ENCODE measurements at places on chromosomes 6 and 20.
A peak's percentile ranks its signal among the peaks of the same experiment; 100 is the strongest.

- DNase-seq, result peak; percentile 85
These were observed 8.9 kb upstream of the QKI start for GRCh38 chr6:163405412-163406309.

DNA sequence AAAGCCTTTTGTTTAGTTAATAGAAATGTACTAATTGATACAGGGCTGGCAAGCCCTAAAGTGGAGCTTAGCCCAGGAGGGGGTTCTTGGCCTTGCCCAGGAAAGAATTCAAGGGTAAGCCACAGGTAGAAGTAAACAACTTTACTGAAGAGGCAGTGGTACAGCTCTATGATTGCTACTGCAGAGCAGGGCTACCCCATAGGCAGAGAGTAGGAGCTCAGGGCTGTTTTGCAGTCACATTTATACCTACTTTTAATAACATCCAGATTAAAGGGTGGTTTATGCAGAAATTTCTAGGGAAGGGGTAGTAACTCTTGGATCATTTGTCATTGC, 680.4 kb upstream of the GJE1 start:
- no peak for DNase-seq

DNA sequence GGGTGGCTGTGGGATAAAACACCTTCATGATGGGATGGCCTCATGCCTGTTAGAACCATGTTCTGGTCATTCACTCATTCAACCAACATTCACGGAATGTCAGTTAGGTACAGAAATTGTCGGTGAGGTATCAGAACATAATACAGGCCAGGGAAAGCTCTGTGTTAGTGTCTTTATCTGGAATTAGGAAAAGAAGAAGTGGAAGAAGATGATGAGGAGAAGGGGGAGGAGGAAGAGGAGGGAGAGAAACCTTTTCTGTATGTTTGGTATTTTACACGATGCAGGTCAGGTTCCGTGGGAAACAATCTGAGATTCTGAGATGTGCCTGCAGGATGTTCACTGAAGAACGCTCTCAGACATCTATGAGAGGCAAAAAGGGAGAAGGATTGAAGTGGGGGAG, 5.6 kb downstream of the ADTRP start:
- DNase-seq, result no peak

DNA sequence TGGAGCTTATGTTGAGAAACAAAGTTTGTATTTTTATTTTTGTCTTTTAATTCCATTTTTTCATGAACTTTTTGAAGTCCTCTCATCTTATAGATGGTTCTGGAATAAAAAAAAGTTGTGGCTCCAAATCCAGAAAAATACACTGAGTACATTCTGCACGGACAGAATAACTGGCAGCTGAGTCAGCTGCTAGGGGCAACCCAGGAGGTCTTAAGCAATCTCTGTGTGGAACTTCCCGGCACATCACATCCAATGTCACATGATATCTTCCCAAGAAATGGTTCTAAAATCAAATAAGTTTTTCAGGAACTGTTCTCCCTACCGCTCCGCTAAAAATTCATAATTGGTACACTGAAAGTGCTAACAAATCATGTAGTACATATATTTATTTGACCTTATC, 29.8 kb downstream of the SLC13A3 start:
- DNase-seq, result no peak

- DNase-seq, result no peak
These were observed 37.2 kb upstream of the HACE1 start for GRCh38 chr6:104896914-104897313.

DNA sequence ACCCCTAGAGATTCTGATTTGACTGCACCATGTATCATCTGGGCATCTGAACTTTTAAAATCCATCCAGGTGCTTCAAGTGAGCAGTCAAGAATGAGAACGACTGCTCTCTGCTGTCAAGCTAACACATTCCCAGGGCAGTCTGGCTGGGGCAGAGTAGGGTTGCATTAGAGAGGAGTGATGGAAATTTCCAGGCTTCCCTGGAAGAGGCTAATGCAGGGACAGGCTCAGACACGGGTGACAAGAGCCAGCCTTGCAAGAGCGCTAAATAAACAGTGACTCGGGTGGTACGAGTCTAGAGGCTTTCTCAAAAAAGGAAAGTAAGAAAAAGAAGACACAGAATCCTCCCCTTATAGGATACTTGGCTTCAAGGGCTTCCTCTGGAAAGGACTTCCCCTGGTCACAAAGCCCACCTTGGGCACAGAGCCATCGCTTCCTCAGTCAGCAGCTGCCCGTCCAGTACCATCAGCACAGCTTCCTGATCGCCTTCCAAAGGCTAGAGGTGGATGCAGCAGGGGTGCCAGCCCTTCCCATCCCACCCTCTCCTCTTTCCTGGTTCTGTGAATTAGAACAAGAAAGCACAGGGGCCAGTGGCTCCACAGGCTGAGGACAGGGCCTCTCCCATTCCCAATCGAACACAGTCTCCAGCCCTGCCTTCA, 177.4 kb upstream of the RREB1 start:
- DNase-seq, result no peak

GRCh38 chr6:50966986-50967385, 148.3 kb downstream of the TFAP2B start:
- DNase-seq, result no peak

DNA sequence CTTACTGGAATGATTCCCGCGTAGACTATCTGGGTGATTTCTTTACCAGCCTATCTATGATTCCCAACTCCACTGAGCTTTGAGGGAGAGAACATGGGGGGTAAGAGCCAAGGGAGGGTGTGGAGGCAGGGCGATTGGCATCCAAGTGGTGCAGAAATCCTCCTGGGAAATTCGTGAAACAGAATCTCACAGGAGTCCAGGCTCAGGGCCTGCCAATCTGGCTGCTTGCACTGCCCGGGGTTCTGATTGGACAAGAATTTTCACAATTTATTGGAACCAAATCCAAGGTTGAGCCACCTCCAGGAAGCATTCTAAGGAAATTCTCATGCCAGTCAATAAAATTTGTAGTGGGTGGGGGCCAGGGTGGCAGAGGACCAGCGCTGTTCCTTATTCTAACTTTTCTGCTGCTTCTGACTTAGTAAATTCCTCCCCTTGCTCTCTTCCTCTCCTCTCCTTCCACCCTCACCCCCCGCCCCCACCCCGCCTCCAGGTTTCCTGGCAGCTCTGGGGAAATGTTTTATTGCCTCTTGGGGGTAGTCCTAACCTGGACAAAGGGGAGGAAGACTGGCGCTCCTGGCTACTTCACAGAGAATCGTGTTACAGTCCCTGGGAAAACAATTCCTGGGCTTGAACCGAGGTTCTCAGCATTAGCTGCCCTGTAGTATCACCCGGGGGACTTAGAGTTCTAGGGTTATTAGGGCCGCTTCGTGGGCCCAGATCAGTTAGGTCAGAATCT, 3.1 kb downstream of the BMP6 start:
- DNase-seq, result no peak

GRCh38 chr6:69690986-69691385, 105.8 kb downstream of the LMBRD1 start:
- DNase-seq, result no peak

- no peak for DNase-seq
These were observed 65.7 kb downstream of the HTR1B start for GRCh38 chr6:77397561-77397960.

GRCh38 chr6:14333556-14334305, 216.2 kb downstream of the CD83 start:
- no peak for DNase-seq

DNA sequence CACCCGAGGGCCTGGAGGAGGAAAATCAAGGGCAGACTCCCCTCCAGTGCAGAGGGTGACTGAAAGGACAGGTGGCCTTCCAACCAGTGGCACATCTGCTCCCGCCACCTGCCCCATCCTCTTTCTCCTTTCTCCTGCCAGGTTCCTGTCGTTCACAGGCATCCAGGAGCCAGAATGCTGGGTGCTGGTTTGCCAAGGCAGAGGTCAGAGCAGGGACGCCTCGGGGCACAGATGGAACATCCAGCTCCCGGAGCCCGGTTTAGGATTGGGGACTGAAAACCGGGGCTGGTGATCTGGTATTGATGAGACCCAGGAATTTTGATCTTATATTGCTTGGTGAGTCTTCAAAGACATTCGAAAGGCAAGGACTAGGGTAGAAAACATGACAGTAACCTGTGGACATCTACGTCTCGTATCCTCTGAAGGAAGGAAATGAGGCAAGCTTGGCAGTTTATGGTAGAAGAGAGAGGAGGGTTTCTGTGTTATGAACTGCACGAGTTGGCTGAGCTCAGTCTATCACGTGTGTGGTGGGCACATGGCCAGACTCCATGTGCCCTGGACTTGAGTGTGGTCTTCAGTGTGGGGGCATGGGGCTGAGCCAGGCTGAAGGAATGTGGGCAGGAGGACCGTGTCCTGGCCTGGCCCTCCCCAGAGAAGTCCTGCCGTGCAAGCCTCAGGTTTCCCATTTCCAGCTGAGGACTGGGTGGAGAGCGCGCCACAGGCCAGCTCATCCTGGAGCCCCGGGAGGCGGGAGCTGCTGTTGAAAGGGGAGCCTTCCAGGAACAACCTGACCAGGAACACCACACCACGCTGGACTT, 74.2 kb downstream of the IRF4 start:
- DNase-seq, result no peak

GRCh38 chr6:20658516-20658915, 124.3 kb downstream of the CDKAL1 start:
- no peak for DNase-seq

- DNase-seq, result no peak
These were observed 503.9 kb upstream of the EYS start for GRCh38 chr6:66210964-66211363.

All from Right ventricle myocardium superior (tissue), 1 donor.